RWPE1 (cell line): ENCODE measurements at places on chromosomes 6 and 20.

- no peak for DNase-seq
Measured at GRCh38 chr6:153790876-153791473, 248.1 kb upstream of the OPRM1 start.

DNA sequence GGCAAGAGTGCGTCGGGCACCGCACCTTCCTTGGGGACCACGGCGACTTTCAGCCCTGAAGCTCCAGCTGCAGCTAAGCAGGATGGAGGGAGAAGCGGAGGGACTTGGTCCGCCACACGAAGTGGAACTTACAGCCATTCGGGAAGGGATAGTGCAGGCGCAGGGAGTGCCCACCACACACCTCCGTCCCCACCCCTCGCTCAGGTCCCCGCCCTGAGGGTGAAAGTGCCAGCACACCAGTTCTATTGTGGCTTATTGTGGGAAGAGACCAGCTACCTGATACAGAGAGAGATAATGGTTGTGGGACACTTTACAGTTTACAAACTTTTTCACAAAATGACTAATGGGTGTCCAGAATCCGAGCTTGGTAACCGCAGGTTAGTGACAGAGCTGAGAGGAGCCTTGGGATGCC, 76.1 kb downstream of the IRF4 start:
- DNase-seq: no peak

GRCh38 chr6:105363100-105363754, 39.7 kb downstream of the PREP start:
- DNase-seq: no peak

DNA sequence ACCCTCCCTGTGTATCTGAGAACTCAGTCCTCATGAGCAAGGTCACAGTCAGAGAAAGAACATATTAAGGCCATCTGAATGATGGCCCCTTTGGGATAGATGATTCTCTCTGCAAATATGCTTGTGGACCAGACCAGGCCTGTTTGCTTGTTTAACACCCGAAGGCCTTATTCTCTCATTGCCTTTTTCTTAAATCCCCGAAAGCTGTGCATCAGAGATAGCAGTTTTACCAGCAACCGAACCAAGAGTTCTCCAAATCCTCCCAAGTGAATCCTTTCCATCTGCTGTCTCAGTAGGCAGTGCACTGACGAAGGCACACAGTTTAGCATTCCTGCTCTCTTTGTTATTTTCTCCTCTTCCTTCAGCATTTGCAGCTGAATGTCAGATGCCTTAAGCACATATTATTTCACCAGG, 79.8 kb downstream of the TRMT6 start:
- no peak for DNase-seq

- no peak for DNase-seq
Measured at GRCh38 chr20:23691675-23692074, 2.8 kb upstream of the CST4 start.

DNA sequence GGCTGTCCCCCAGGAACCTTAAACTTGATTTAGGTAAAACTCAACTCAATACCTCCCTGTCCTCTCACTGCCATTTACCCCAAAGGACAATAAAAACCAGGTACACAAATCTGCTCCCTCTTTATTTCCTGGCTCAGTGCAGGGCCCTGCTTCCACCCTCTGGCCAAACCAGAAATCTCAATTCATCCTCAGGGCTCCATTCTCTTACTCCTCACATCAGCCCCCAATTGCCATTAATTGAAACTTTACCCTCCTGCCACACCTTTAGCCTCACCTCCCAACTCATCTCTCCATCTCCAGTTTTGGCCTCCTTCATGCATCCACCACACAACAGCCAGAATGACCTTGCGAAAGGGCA, 10.5 kb downstream of the ZBTB2 start:
- DNase-seq: no peak

GRCh38 chr6:17349427-17349826, 44.0 kb upstream of the CAP2 start:
- peak; percentile 9 for DNase-seq

DNA sequence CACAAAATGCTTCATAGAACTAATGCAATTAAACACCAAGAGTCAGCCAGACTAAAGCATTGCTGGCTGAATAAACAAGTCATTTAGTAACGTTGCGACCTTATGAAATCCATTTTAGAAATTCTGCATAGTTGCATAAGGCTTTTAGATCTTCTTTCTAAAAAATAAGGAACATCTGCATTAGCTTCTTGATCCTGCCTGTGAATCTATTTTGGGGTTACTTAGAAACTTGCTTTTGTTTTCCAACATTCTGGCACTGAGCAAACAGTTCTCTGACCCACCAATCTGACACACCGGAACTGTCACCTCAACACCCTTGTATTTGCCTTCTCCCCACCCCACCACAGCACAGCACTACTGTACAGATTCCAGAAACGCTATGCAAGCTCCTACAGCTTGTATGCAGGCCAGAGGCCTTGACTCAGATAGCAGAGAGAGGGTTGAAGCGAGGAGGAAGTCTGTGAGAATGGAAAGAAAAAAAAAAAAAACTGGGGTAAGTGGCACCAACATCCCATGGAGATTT, 55.0 kb downstream of the KIF13A start:
- no peak for DNase-seq
